ENCODE measurements at places on chromosomes 3 and 15.

GRCh38 chr15:82963471-82964341 is 11.2 kb upstream of the HOMER2 start:
- DNase-seq: no peak

DNA sequence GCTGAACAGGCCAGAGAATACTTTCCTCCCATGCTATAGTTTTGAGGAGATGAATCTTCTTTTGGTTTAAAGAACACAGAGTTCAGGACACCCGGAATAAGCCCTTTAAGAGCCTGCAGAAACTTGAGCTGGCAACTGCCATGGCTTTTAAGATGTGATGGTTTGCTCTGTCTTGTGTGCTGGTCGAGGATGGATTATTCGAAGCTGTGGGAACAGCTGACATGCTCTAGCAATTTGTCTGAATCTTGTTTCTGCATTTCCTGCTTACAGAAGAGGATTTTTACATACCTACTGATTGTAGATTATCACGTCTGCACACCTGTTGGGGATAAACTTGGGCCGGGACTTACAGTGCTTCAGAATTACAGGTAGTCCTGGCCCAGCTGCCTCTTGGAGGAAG is 396.9 kb downstream of the LRTM1 start:
- no peak for DNase-seq

- DNase-seq: no peak
Observed at GRCh38 chr3:166661621-166662020, 718.5 kb downstream of the ZBBX start.

- no peak for DNase-seq
Observed at GRCh38 chr15:101048176-101048575, 129.0 kb downstream of the LRRK1 start.

GRCh38 chr3:127171721-127172120 is 21.2 kb upstream of the PRR23E start:
- no peak for DNase-seq

GRCh38 chr3:51706021-51706485 is 815 bp upstream of the GRM2 start:
- DNase-seq: no peak

DNA sequence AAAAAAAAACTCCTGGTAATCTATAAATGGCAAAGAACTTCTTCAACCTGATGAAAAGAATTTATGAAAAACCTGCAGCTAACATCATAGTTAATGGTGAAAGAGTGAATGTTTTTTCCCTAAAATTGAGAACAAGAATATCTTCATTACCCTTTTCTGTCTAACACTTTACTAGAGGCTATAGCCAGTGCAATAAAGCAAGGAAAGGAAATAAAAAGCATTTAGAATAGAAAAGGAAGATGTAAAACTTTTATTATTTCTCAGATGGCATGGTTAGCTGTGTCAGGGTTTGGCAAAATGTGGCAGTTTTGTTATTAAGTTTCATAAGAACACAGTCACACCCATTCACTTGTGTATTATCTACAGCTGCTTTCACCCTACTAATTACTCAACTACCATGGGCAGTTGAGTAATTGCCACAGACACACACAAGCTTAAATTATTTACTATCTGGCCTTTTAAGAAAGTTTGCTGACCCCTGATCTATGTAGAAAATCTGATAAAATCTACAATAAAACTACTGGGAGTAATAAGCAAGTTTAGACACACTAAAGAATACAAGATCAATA is 465.1 kb downstream of the MAGI1 start:
- no peak for DNase-seq

DNA sequence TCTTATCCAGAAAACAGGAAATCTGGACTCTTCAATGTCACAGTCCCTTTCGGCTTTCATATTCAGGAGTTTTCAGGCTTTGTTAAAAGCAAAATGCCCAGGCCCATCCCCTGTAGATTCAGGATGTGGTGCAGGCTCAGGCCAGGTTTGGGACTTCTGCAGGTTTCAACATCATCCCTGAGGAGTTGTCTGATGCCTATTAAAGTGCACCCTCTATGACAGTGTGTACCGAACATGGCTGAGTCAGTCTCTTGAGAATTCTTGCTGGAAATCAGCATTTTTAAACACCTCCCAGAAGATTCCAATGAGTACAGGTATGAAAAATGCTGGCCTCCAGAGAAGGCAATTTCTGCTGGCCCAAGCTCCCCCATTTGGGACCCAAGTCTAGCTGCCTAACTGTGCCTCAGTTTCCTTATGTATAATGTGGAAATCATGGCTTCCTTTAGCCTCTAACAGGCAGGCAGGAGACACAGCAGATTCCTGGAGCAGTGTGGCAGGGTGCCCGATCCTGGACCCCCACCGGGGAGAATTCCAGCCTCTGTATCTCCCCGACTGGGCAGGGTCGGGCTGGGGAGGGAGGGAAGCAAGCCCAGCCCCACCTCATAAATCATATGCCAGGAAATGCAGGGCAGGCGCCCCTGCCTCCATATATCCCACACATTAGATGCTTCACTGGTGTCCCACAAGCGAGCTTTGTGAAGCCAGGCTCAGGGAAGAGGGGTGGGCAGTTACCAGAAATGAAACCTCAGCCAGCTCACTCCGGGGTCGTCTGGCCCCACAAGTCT is 44.4 kb upstream of the SLC6A11 start:
- DNase-seq: no peak

DNA sequence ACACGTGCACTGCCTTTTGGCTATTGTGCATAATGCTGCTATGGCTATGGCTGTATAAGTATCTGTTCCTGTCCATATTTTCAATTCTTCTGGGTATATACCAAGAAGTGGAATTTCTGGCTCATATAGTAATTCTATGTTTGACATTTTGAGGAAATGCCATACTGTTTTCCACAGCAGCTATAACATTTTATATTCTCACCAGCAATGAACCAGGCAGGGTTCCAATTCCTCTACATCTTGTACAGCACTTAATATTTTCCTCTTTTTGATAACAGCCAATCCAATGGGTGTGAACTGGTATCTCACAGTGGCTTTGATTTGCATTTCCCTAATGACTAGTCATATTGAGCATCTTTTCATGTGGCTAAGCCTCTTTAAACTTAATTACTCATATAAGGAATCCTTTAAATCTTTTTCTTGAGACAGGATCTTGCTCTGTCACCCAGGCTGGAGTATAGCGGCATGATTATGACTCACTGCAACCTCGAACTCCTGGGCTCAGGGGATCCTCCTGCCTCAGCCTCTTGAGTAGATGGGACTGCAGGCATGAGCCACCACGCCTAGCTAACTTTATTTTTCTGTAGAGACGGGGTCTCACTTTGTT is 38.1 kb upstream of the IGDCC4 start:
- no peak for DNase-seq

DNA sequence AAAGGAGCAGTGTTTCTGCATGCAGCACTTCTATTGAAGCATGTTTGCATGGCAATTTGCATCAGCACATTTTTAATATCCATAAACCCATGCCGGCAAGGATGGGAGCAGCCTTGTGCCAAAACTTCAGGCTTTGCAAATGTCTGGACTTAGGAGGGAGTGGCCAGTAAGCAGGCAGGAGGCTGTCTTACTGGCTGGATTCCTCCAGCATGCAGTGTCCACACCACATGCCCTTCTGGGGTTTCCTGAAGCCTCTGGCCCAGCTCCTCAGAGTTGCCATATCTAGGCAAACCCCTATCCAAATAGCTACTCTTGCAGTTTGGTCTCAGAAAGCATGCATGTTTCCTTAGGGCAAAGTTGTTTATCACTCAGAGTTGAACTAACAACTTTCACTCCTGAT is 139.1 kb upstream of the MRPS22 start:
- no peak for DNase-seq

- no peak for DNase-seq
Observed at GRCh38 chr15:65355988-65356353, 21.8 kb downstream of the IGDCC3 start.

GRCh38 chr3:24168977-24169376 is 223.9 kb downstream of the NR1D2 start:
- DNase-seq: no peak
